Stomach (tissue), 19 donors: ENCODE measurements at places on chromosomes 5 and 9.
A peak's percentile ranks its signal among the peaks of the same experiment; 100 is the strongest.

DNA sequence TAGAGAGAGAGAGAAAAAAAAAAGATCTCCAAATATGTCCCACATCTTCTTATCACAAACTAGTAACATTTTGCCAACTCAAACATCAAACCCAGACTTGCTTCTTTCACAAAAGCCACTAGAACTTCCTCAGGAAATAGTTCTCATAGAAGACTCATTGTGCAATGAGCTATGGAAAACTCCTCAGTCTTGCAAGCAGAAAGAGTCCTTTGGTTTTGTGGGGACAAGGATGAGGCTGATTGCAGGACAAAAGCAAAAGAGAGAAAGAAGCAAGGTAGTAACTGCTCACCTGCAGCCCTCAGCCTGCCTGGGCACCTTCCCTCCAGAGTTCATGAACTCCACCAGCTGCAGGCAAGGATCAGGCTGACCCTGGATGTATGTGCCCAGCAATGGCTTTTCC is 399.0 kb downstream of the IRX1 start:
- no peak for DNase-seq

GRCh38 chr5:151024440-151025249 is 4.3 kb downstream of the GPX3 start:
- no peak for DNase-seq

GRCh38 chr9:22590336-22591033 is 143.9 kb downstream of the DMRTA1 start:
- DNase-seq = no peak

DNA sequence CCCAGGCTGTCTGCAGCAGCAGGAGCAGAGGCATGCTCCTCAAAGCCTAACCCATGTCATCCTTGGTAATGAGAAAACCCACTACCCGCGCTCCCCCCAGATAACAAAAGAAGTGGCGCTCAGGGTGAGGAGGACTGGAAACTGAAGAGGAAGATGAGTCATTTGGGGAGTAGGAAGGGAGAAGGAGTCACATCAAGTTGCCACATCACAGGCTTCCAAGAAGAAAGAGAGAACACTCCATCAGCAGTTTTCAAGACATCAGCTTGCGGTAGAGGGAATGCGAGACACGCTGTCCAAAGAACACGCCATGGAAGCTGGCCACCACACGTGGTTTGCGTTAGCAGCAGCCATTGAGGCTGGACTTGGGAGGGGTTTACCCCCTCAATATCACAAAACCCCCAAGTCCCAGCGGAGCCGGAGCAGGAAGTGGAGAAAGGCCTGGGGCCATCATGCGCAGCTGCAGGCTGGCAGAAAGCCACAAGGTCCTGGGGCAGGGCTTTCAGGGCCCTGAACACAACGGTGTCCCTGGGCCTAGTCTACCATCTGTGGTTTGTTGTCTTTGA is 41.5 kb downstream of the SH3PXD2B start:
- peak; percentile 76 for DNase-seq

DNA sequence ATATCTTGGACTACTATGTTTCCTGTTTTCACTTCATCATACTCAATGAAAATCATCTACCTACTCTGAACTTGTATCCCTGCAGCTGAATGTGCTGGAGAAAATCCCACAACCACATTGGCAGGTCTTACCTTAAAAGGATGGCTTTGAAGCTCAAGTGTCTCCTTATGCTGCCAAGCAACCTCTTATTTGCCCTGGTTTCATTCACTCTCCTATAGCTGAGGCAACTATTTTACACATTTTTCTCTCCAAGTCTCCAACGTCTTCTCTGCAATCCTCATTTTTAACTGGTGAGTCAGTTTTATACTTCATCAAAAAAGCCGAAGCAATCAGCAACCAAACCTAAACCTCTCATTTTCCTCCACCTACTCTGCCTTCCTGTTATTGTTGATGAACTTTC is 49.7 kb downstream of the POU4F3 start:
- no peak for DNase-seq

DNA sequence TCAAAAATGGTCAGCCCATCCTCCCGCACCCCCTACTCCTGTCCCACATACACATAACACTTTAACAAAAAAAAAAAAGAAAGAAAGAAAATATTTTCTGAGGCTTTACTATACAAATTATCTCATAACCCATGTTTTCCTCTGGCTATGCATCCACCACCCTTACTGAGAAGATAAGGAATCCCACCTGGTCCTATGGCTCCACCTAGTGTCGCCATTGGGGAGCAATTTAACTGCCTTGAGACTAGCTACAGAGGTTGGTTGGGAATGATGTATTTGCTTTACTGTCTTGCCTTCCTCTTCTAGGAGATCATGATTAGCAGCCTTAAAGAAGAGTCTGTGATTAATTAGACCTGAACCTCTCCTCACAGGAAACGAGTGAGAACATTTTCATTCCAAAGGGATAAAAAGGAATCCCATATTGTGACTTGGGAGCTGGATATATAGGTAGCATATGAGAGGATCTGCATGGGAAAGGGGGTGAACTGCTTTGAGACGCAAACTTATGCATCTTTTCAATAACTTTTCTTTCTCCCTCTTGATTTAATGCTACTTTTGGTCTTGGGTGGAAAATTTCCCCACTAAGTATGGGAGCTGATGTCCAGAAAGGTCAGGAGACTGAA is 77.7 kb upstream of the SELENOP start:
- peak; percentile 92 for DNase-seq

- DNase-seq = no peak
Observed at GRCh38 chr5:173873306-173873922, 14.7 kb upstream of the CPEB4 start.

DNA sequence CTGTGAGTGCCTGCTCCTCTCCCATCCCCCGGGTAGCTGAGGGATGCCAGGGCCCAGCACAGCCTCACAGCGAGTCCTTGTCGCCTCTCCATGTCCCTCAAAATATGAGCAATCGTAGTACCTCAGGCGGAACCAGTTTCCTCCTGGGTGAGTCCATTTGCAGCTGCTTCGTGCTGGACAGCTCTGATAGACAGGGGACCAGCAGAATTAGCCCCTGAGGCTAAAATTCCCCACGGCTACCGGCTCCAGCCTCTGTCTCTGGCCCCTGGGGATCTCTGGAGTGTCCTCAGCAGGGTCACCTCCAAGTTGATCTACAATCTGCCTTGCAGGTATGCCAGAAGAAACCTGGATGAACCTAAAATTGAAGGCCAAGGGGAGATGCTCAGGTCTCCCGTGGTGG is 115.8 kb upstream of the FBXL7 start:
- DNase-seq = no peak
